ENCODE measurements at places on chromosomes 7 and 10. TPM values are rescaled to one million over a fixed set of nuclear protein-coding genes. Genes with fewer than 3 reads are reported as not detected.

GRCh38 chr7:97446361-97446760 is 285.5 kb upstream of the TAC1 start:
- H3K36me3 ChIP-seq = no peaks in the 10 kb centered on the region
- no peaks in the 10 kb centered on the region for H3K4me1 ChIP-seq
- DNase-seq = no peak
- H3K27me3 ChIP-seq = no peaks in the 10 kb centered on the region

GRCh38 chr10:93838278-93838677 is 55.5 kb upstream of the SLC35G1 start:
- no peaks in the 10 kb centered on the region for H3K36me3 ChIP-seq
- no peak overlapping the region for H3K27ac ChIP-seq
- H3K4me1 ChIP-seq = no peaks in the 10 kb centered on the region
- H3K27me3 ChIP-seq = no peaks in the 10 kb centered on the region
- DNase-seq = no peak

DNA sequence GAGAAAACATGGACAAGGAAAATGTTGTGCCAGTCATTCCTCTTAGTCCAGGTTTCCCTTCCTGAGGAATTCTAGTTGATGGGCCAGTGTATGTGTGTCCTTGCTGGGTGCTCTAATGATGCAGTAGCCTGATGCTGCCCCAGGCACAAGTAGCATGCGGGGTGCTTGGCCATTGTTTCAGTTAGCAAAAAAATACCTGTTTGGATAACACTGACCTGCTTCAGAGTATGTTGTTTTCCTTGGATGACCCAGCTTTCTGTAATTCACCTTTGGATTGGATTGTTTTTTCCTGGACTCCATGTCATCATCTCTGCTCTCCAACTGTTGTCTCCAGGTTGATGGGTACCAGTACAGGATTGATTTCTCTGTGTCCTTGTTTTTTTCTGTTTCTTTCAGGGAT is 169.2 kb downstream of the SND1 start:
- H3K4me1 ChIP-seq = peaks cover 4% of the 10 kb centered on the region
- no peak overlapping the region for H3K4me3 ChIP-seq
- DNase-seq = no peak
- no peak overlapping the region for H3K27ac ChIP-seq
- no peaks in the 10 kb centered on the region for H3K27me3 ChIP-seq
- no peaks in the 10 kb centered on the region for H3K36me3 ChIP-seq

DNA sequence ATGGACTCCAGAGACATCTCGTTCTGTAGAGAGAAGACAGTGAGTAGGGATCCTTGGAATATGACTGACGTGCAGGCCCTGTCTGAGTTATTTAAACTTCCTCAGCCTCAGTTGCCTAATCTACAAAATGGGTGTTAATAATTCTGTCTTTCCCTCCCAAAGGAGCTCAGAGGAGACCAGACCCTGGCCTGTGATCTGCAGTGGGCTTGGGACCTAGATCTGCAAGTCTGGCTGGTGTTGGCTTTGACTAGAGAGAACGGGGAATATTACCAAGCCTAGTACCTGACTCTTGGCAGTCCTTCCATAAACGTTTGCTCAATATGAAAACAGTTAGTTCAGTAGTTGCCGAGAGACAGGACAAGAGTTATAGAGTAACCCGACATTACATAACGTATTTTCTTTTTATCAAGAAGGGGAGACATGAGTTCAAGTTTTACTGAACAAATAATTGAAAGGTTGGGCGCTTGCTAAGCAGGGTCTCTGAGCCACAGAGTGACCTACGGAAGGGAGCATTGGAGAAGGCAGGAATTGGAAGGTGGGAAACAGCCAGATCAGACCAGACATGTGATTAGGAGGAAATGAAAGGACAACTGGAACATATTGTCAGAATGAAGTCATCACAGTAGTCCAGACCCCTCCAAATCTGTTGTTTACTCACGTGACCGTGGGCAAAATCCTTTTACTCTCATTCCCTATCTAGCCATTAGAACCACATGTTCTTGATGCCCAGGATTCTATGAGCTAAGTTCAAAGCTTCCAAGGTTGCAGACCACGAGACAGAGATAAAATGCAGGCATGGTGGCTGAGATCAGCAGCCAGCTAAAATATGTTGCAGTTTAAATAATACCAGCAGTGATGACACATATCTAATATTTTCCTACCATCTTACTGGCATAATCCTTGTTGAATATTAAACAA is 10.9 kb upstream of the CYP3A4 start:
- H3K27me3 ChIP-seq = no peaks in the 10 kb centered on the region
- no peak overlapping the region for H3K27ac ChIP-seq
- no peaks in the 10 kb centered on the region for H3K36me3 ChIP-seq
- H3K4me3 ChIP-seq = no peak overlapping the region
- DNase-seq = no peak

DNA sequence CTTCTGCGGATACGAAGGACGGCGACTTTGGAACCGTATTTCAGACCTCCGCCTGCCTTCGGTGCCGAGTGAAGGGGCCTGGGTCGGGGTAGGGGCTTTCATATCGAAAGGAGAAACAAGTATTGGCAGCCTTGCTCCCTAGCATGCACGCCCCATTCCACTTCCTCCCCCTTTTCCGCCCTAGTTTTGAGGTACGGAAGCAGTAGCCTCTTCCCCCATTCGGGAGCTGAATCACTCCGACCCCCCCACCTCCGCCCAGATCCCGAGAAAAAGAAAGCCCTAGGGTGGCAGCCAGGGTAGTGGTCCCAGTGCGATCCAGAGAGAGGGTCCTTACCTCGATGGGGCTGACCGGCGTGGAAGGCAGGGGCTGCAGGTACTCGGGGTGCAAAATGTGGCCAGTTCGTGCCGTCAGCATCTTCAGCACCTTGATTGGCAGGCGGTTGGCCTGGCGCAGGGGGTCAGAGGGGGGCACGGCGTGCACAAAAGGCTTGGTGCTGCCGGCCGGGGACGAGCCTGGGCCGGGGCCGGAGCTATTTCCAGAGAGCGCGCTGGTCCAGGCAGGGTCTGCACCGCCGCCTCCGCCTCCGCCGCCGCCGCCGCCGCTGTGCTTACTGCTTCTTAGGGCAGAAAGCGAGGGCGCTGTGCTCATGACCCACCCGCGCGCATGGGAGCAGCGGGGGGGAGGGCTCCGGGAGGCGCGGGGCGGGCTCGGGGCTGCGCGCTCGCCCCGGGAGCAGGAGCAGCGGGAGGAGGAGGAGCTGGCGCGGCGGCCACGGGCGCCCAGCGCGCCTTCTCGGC is 594 bp downstream of the ZNF503 start:
- peak; percentile 77 for DNase-seq
- peak overlapping the region; percentile 98 for H3K27ac ChIP-seq
- H3K36me3 ChIP-seq = no peaks in the 10 kb centered on the region
- H3K27me3 ChIP-seq = no peaks in the 10 kb centered on the region
- H3K4me1 ChIP-seq = peaks cover 4% of the 10 kb centered on the region

- H3K27ac ChIP-seq = no peak overlapping the region
- no peaks in the 10 kb centered on the region for H3K4me1 ChIP-seq
- no peak for DNase-seq
- H3K27me3 ChIP-seq = no peaks in the 10 kb centered on the region
Measured at GRCh38 chr7:89695241-89695640, 459.0 kb upstream of the STEAP1 start.

- H3K27ac ChIP-seq = no peak overlapping the region
- DNase-seq = no peak
- H3K4me1 ChIP-seq = peaks cover 2% of the 10 kb centered on the region
Measured at GRCh38 chr10:127182161-127182560, 14.2 kb downstream of the INSYN2A start.

- no peaks in the 10 kb centered on the region for H3K36me3 ChIP-seq
- no peak overlapping the region for H3K4me3 ChIP-seq
- no peaks in the 10 kb centered on the region for H3K27me3 ChIP-seq
- DNase-seq = no peak
- H3K27ac ChIP-seq = no peak overlapping the region
Measured at GRCh38 chr10:87675396-87676376, 16.0 kb downstream of the PAPSS2 start.

DNA sequence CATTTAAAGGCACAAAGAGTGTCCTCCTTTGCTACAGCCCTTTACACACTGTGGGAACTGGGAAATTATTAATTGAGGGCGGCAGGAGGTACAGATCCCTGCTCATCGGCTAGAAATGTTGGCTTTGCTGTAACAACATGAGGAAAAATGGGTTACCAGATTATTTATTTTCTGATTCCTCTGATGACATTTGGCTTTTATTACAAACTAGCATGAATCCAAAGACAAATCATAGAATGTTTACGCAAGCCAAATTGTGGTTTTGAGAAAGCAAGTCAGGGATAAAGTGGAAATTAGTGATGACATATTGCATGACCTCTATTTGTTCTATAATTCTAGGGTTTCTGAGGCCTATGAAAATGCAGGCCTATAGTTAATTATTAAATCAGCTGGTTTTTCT is 126.1 kb upstream of the TMEM196 start:
- no peaks in the 10 kb centered on the region for H3K27me3 ChIP-seq
- H3K36me3 ChIP-seq = no peaks in the 10 kb centered on the region
- no peak for DNase-seq
- no peak overlapping the region for H3K27ac ChIP-seq

- peaks cover 5% of the 10 kb centered on the region for H3K4me1 ChIP-seq
- H3K27ac ChIP-seq = no peak overlapping the region
- no peaks in the 10 kb centered on the region for H3K36me3 ChIP-seq
- no peak for DNase-seq
- H3K27me3 ChIP-seq = no peaks in the 10 kb centered on the region
- no peak overlapping the region for H3K4me3 ChIP-seq
Measured at GRCh38 chr7:140604760-140605159, 35.9 kb downstream of the DENND2A start.

GRCh38 chr7:150404805-150405583 is 25.9 kb downstream of the ZNF775 start:
- peak overlapping the region; percentile 71 for H3K27ac ChIP-seq
- H3K27me3 ChIP-seq = no peaks in the 10 kb centered on the region
- H3K36me3 ChIP-seq = no peaks in the 10 kb centered on the region
- H3K4me1 ChIP-seq = peaks cover 11% of the 10 kb centered on the region
- H3K4me3 ChIP-seq = peak overlapping the region; percentile 62

DNA sequence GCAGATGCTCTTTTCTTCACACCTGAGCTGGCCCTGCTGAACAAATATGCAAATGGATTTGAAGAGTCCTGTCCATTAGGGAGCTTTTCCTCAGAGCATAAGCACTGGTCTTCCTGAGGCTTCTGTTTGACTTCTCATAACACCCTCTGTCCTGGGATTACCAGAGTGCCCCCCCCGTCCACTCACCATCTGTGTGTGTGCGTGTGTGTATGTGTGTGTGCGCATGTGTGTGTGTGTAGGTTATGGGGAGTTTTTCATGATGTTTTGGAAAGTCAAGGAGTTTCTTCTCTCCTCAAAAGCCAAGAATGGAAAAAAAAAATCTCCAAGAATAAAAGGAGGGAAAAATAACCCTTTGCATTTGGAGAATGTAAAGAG is 57.7 kb upstream of the COMTD1 start:
- H3K4me1 ChIP-seq = peaks cover 11% of the 10 kb centered on the region
- no peaks in the 10 kb centered on the region for H3K27me3 ChIP-seq
- no peak overlapping the region for H3K4me3 ChIP-seq
- no peak overlapping the region for H3K27ac ChIP-seq
- no peak for DNase-seq

- H3K27ac ChIP-seq = no peak overlapping the region
- no peak for DNase-seq
- H3K27me3 ChIP-seq = no peaks in the 10 kb centered on the region
- no peaks in the 10 kb centered on the region for H3K36me3 ChIP-seq
Measured at GRCh38 chr7:76278540-76278939, 23.9 kb upstream of the HSPB1 start.

- no peak for DNase-seq
- no peaks in the 10 kb centered on the region for H3K36me3 ChIP-seq
- H3K4me1 ChIP-seq = no peaks in the 10 kb centered on the region
- H3K27ac ChIP-seq = no peak overlapping the region
- no peak overlapping the region for H3K4me3 ChIP-seq
Measured at GRCh38 chr7:98202367-98203195, 8.7 kb upstream of the BHLHA15 start.

DNA sequence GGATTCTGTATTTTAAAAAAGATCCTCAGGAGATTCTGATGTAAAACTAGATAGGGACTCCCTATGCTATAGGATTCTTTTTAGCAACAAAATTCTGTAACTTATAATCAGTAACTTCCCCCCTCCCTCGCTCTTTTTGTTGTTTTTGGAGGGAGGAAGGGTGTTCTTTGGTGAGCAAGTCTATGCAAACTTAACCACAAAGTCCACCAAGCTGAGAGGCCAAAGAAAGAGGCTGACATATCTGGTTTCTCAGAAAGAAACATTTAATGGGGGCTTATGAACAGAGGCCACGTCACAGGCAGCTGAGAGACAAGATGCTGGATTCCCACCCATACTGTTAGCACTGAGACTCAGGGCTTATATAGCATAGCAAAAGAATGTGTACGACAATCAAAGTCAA is 14.3 kb upstream of the ABCB5 start:
- no peaks in the 10 kb centered on the region for H3K27me3 ChIP-seq
- no peak overlapping the region for H3K4me3 ChIP-seq
- H3K4me1 ChIP-seq = no peaks in the 10 kb centered on the region
- H3K36me3 ChIP-seq = no peaks in the 10 kb centered on the region
- no peak for DNase-seq

DNA sequence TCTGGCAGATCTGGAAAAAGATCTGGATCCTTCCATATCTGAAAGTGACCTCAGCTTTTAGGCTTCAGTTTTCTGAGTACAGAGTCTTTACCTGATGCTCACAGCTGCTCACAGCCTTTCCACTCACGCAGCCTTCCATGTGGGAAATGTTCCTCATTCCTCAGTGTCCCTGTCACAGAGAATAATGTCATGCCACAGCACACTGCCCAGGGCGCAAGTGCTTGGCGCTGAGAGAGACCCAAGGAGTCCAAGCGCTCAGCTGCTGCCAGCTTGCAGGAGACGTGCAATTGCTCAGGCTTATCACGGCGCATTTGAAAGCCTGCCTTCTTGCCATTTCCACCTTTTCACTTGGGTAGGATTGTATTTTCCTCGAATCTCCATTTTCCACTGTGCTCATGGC is 271.9 kb upstream of the MKI67 start:
- no peak for DNase-seq
- no peaks in the 10 kb centered on the region for H3K27me3 ChIP-seq
- no peak overlapping the region for H3K4me3 ChIP-seq
- H3K36me3 ChIP-seq = no peaks in the 10 kb centered on the region
- H3K4me1 ChIP-seq = no peaks in the 10 kb centered on the region

GRCh38 chr7:100585511-100586265 is at the start of gene LRCH4:
LRCH4 (minus strand) TSS chr7:100586129; CDS start chr7:100586100, 29 bp downstream.
- peaks cover 14% of the 10 kb centered on the region for H3K4me1 ChIP-seq
- no peaks in the 10 kb centered on the region for H3K36me3 ChIP-seq
- peak within 1 kb of the TSS; percentile 83 for H3K4me3 ChIP-seq
- no peak for DNase-seq
- H3K27ac ChIP-seq = peak within 1 kb of the TSS; percentile 86

Gene AMPH
- total RNA-seq = 0.35 TPM

Gene FAM170B
- not detected for total RNA-seq

Gene RHOBTB1
- total RNA-seq = 5.6 TPM

Gene PRTFDC1
- 21.3 TPM for total RNA-seq

Gene CYP2C19
- not detected for total RNA-seq

Gene MUC12
- 0.62 TPM for total RNA-seq

Gene NUTM2B
- total RNA-seq = 1.3 TPM

Gene RAB18
- 36.1 TPM for total RNA-seq

Gene CYP26C1
- total RNA-seq = 0.05 TPM

Gene THNSL1
- 7.3 TPM for total RNA-seq

Gene NPFFR1
- 1.1 TPM for total RNA-seq

Gene SP4
- total RNA-seq = 16.0 TPM

Gene OR9A4
- 0.12 TPM for total RNA-seq

Gene TNKS2
- total RNA-seq = 37.3 TPM

Gene RET
- 0.12 TPM for total RNA-seq
